ENCODE measurements at places on chromosomes 11 and 22.

- H3K27me3 ChIP-seq: no peaks in the 10 kb centered on the region
- H3K27ac ChIP-seq: no peak overlapping the region
- H3K36me3 ChIP-seq: no peaks in the 10 kb centered on the region
- no peak for DNase-seq
- H3K4me3 ChIP-seq: no peak overlapping the region
- H3K4me1 ChIP-seq: no peaks in the 10 kb centered on the region
Observed at GRCh38 chr11:115344846-115345245, 159.4 kb downstream of the CADM1 start.

- DNase-seq: no peak
- H3K4me1 ChIP-seq: no peaks in the 10 kb centered on the region
- no peak overlapping the region for H3K4me3 ChIP-seq
- no peaks in the 10 kb centered on the region for H3K36me3 ChIP-seq
- no peak overlapping the region for H3K27ac ChIP-seq
- no peaks in the 10 kb centered on the region for H3K27me3 ChIP-seq
Observed at GRCh38 chr11:71535825-71536224, 2.0 kb upstream of the KRTAP5-8 start.

DNA sequence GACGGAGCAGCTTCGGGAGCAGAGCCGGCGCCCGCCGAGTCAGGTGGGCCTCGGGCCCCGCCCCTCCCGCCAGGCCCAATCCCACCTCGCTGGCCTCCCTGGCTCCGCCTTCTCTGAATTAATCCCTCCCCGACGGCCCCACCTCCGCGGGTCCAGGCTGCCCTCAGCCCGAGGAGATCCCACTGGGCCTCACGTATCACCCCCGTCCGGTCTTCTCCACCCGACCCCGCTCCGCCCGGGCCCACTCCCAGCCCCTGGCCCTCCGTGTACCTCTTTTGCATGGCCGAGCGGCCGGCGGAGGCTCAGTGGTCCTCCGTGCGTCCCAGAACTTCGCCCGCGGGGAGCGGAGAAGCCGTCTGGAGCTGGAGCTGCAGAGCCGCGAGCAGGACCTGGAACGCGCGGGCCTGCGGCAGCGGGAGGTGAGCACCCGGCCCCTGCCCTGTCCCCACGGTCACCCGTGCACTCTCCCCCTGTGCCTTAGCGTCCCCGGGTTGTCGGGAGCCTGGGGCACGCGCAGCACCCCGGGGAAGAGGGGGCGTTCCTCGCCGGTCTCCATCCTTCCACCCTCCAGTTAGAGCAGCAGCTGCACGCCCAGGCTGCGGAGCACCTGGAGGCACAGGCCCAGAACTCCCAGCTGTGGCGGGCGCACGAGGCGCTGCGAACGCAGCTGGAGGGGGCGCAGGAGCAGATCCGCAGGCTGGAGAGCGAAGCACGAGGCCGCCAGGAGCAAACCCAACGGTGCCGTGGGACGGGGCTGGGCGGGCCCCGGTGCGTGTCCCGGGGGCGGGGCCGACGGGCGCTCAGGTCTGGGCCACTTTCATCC, 2.2 kb upstream of the CD151 start:
- no peak overlapping the region for H3K27ac ChIP-seq
- H3K27me3 ChIP-seq: peaks cover 37% of the 10 kb centered on the region
- peaks cover under 1% of the 10 kb centered on the region for H3K36me3 ChIP-seq
- peak overlapping the region; percentile 9 for H3K4me3 ChIP-seq
- DNase-seq: peak; percentile 53

GRCh38 chr11:40683010-40683409, 776.4 kb downstream of the LRRC4C start:
- no peaks in the 10 kb centered on the region for H3K4me1 ChIP-seq
- no peaks in the 10 kb centered on the region for H3K27me3 ChIP-seq
- H3K36me3 ChIP-seq: no peaks in the 10 kb centered on the region

DNA sequence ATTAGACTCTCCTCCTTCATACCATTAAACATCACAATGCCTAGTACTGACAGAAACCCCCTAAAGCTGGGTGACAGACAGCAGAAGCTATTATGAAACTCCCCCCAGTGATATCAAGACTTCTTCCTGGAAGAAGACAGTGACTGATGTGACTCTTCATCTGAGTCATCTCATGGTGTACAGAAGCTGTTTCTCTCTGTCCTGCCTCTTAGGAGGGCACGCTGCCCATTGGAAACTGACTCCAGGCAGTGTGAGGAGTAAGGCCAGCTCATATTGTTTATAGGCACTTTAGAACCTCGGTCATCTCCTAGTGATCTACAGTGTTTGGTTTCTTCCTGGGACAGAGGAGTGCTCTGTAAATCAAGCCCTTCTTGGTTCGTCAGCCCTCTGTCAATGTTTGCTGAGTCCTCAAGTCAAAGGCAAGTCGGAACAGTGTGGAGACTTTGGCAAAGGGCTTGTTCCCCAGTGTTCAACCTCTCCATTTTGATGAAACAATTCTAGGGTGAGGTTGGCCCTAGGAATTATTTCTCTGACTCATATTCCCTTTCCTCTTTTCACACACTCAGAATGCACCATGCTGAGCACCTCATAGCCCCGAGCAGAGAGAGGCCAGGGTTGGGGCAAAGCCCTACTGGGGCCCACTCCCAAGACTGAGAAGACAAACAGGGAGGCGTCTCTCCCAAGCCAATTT, 172.5 kb upstream of the TMEM45B start:
- H3K36me3 ChIP-seq: no peaks in the 10 kb centered on the region
- H3K27me3 ChIP-seq: no peaks in the 10 kb centered on the region
- peaks cover 55% of the 10 kb centered on the region for H3K4me1 ChIP-seq

DNA sequence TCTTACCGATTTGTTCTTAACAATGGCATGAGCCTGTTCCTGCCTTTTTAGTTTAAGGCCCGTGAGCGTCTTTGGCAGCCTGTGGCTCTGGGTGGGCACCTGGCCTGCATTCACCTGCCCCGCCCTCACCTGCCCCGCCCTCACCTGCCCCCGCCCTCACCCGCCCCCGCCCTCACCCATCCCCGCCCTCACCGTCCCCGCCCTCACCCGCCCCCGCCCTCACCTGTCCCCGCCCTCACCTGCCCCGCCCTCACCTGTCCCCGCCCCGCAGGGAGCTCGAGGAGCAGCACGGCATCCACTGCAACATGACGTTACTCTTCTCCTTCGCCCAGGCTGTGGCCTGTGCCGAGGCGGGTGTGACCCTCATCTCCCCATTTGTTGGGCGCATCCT, 14.2 kb downstream of the GATD1 start:
- no peak for DNase-seq
- H3K27ac ChIP-seq: peak overlapping the region; percentile 26
- H3K27me3 ChIP-seq: no peaks in the 10 kb centered on the region
